ENCODE measurements at places on chromosomes 5 and 9.

GRCh38 chr9:91606255-91606995, 182.8 kb upstream of the NFIL3 start:
- no peak for DNase-seq

DNA sequence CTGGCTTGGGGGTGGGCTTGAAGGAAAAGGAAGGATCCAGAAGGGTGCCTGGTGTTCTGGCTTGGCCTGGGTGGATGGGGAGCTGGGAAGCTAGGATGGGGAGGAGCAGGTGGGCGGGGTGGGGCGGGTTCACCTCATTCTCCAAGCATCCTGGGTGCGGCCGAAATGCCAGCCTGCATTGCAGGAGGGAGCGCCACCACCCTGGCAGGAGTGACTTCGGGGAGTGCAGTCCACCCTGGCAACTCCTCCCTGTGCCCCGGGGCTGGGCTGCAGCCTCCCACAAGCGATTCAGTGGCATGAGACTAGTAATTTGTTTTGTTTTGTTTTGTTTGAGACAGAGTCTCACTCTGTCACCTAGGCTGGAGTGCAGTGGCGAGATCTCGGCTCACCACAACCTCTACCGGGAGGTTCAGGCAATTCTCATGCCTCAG, 5.5 kb downstream of the TTC16 start:
- no peak for DNase-seq

GRCh38 chr5:163880302-163880701, 374.9 kb downstream of the MAT2B start:
- DNase-seq = no peak

- no peak for DNase-seq
These were observed 926.3 kb upstream of the ARRDC3 start for GRCh38 chr5:92309336-92309991.

DNA sequence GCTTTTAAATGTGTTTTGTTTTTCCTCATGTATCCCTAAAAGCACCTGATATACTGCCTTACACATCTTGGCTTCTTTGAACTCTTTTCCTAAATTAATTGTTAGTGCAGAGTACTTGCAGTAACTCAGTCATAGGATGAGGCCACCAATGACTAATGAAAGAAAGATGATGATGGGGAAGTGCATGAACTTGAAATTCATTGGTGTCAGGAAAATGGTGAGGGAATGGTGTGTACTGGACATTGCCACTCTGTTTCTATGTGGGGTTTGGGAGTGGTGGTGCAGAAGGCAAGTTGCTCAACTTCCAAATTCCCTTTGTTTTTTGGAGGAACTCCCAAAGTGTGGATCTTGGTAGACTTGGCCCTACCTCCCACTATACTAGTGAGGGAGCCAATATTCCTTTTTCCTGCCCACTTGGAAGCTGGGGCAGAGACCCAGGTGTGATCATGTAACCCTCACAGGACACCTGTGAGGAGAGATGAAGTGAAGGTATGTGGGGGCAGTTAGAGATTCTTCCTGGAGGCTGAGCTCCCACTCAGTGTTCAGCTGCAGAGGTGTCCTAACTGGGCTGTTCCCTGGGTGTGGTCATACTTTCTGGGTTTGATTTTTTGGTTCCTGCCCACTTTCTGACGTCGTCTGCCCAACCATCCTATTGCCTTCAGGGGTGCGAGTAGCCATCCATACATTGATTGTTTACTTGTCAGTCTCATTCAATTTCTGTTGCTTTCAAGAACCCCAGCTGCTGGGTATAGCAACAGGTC, 298.5 kb downstream of the MAST4 start:
- DNase-seq = no peak

- no peak for DNase-seq
These were observed 105.2 kb downstream of the DPYSL3 start for GRCh38 chr5:147404706-147405105.

DNA sequence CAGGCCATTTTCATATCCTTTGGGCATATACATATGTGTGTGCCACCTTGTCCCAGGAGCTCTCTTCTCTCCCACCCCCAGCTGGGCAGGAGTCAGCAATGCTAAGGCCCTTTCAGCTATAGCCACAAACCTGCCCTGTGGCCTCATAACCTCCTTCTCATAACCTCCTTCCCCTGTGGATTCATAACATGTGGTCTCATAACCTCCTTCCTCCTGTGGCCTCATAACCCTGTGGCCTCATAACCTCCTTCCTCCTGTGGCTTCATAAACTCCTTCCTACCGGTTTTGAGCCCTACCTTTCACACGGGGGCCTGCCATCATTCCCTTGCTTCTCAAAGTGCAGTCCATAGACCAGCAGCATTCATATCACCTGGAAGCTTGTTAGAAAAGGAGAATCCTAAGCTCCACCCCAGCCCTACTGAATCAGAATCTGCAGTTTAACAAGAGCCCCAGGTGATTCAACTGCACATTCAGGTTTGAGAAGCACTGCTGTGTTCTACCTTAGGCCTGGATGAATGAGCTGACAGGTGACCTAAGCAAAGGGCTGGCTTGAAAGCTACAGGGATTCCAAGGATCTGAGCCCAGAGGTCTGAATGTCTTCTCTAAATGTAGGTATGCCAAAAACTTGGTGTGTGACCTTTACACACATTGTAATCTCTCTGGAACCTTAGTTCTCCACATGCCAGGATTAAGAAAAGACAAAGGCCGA, 41.9 kb upstream of the PLPP6 start:
- DNase-seq = peak; percentile 74

- DNase-seq = no peak
These were observed 984.3 kb upstream of the TYRP1 start for GRCh38 chr9:11708899-11709298.

- DNase-seq = no peak
These were observed 28.3 kb upstream of the APC start for GRCh38 chr5:112709416-112709815.

GRCh38 chr5:58072300-58072965, 387.5 kb downstream of the PLK2 start:
- no peak for DNase-seq

DNA sequence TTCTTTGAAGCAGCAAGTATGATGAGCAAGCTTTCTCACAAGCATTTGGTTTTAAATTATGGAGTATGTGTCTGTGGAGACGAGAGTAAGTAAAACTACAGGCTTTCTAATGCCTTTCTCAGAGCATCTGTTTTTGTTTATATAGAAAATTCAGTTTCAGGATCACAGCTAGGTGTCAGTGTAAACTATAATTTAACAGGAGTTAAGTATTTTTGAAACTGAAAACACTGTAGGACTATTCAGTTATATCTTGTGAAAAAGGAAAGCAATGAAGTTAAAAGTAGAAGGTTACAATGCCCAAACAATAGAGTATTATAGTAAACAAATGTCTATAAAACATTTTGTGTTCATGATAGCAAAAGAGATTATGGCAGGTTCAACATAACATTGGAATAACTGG, 88.6 kb downstream of the JAK2 start:
- no peak for DNase-seq

GRCh38 chr5:158770506-158770905, 329.2 kb downstream of the EBF1 start:
- peak; percentile 47 for DNase-seq

- DNase-seq = peak; percentile 50
These were observed 1.8 kb downstream of the PDLIM4 start for GRCh38 chr5:132259069-132259851.

DNA sequence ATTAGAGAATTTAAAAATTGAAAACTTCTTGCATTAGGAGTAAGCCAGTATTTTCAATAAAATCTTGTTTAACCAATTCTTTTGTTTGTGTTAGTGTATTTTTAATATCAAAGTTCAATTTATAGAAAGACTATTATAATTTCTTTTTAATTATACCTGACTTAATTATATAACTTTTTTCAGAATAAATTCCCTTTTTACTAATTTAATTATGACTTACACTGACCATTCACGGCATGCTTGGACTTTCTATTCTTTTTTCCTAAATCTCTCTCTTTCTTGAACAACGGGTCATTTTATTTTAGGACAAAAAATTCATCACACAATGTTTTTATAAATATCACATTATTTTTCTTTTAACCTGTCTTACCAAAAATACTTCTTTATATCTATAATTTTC, 555.3 kb upstream of the PTGER4 start:
- DNase-seq = no peak

DNA sequence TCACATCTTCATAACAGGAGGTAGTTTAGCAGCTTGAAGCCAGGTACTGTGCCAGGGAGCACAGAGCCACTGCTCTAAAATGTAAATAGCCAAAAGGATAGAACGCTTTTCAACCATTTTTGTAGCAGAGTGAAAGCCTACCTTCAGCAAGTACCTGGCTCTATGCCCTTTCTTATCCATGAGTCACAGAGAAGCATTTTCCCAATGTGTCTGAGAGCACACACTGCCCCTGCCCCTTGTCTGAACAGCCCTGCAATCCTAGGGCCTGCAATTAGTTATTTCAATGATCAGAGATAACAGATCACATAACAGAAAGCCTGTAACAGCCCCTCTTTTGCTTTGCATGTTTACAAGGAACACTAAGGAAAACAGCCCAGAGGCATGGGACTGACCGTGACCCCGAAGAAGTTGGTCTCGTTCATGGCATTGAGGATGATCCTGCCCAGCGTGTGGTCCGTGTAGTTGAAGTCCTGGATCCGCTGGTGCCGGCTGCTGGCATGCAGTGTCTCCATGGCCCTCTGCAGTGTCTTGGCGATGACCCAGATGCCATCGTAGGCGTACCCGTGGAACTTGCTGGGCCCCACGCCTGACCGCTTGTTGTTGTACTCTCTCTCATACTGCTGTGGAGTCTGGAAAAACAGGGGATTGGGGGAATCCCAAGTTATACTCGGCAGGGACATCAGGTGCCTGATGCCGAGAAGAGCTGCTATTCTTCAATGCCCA, 198.3 kb upstream of the TBC1D2 start:
- no peak for DNase-seq

GRCh38 chr5:80757290-80757689, 102.5 kb upstream of the DHFR start:
- DNase-seq = no peak

GRCh38 chr5:84354101-84354500, 30.6 kb downstream of the EDIL3 start:
- DNase-seq = no peak

DNA sequence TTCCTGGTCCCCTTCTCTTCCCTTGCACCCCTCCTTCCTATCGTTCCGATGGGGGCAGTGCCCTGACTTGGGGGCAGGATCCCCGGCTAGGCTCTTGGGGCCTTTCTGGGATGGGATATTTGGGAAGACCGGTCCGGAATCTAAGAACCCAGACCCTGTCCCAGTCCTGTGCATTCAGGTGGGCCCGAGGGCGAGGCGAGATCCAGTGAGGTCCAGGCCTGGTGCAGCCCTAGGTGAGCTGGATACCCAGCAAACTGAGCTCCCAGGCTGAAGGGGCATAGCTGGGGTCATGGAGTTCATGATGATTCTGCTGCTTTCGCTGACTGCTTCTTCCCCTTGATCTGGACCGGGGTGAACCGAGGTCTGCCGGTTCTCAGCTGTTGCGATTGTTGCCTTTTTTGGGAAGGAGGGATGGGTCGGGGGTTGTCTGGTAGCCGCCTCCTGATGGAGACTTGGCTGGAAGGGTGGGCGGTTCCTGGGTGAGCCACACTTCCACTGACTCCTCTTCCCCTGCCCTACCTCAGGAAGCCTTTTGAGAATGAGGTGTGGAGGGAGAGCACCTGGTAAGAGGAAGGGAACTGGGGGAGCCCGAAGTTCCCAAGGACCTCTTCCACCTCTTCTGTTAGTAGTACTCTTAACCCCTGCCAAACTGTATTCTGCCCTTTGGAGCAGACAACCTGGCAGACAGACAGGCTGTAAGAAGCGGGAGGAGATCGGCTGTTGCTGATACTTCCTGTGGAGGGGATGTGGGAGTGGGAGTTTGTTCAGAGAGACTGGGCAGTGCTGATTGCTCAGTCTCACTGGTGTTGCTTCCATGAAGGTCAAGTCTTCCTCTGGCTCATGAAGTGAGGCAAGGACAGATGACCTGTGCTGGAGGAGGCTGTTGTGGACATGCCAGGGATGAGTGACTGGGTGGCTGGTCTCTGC, 1.0 kb downstream of the LRRC8A start:
- peak; percentile 62 for DNase-seq

GRCh38 chr5:152688561-152689249, 283.6 kb upstream of the NMUR2 start:
- DNase-seq = no peak

GRCh38 chr9:34072410-34072809, 23.7 kb upstream of the UBAP2 start:
- DNase-seq = peak; percentile 91

GRCh38 chr9:77455312-77455927, 192.7 kb downstream of the GNA14 start:
- DNase-seq = peak; percentile 41

DNA sequence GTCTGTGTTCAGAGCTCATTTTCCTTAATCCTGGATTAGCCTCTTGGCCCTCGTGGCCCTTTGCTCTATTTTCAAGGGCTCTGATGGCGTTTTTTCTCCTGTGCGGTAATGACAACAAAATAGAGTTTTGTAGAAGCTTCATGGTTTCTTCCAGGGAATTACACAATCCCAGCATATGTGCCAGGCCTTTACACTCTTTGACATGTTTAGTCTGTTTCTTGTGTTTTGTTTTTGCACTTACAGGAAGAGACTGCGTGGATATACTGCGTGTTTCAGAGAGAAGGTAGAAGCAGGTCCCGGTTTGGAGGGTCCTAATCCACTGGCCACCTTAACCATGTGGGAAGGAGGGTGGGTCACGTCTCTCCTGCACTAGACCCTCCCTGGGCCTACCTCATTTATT, 400.2 kb upstream of the IRX4 start:
- DNase-seq = no peak

DNA sequence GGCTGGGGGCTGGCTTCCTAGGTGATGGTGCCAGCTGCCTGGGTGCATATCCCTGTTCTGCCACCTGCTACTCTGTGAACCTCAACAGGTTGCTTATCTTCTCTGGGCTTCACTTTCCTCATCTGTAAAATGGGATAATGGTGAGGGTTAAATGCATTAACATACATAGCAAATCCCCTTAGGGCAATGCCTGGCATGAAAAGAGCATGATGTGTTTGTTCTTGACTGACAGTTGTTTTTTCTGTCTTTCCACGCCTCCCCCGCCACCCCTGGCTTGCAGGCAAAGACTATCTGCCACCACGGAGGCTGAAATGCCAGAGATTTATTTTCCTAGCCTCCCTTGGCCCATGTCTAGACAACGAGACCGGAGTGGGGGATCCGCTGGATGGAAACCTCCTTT, 280.5 kb downstream of the NSG2 start:
- no peak for DNase-seq

- no peak for DNase-seq
These were observed 76.9 kb downstream of the ERP44 start for GRCh38 chr9:100021931-100022330.

- DNase-seq = no peak
These were observed 183.0 kb downstream of the FANCC start for GRCh38 chr9:95134457-95134881.

DNA sequence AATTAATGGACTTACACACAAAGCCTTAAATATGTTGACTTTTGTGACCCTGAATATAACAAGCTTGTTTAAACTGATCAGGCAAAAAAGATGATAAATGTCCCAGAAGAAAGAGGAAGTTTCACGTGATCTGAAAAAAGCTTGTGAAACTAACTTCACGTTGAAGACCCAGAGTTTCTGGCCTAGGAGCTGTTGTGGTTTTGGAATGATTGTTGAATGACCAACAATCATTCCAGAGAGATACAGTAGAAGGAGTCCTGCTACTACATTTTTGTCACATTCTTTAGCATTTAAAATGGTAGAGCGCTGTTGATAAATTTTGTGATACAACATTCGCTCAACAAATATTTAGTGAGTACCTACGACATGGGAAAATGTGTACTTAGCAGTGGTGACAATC, 143.1 kb upstream of the FBN2 start:
- DNase-seq = no peak

Measured in ELF-1 (cell line).